Stimulated activated CD4-positive, alpha-beta T cell treated with anti-CD3 and anti-CD28 coated beads, TNF-alpha, amount 100 ng/mL, for 24 hours (primary cell): ENCODE measurements at places on chromosomes 4 and X.

DNA sequence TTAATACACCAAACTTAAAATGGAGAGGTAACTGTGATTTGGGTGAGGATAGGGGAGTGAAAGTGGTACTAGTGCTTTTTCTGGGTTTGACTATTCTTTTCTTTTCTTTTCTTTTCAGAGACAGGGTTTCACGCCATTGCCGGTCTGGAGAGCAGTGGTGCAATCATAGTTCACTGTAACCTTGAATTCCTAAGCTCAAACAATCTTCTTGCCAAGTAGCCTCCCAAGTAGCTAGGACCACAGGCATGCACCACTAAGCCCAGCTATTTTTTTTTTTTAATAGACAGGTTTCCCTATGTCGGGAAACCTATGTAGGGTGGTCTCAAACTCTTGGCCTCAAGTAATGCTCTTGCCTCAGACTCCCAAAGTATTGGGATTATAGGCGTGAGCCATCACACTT is 3.0 kb upstream of the ARMCX4 start:
- no peak for DNase-seq

DNA sequence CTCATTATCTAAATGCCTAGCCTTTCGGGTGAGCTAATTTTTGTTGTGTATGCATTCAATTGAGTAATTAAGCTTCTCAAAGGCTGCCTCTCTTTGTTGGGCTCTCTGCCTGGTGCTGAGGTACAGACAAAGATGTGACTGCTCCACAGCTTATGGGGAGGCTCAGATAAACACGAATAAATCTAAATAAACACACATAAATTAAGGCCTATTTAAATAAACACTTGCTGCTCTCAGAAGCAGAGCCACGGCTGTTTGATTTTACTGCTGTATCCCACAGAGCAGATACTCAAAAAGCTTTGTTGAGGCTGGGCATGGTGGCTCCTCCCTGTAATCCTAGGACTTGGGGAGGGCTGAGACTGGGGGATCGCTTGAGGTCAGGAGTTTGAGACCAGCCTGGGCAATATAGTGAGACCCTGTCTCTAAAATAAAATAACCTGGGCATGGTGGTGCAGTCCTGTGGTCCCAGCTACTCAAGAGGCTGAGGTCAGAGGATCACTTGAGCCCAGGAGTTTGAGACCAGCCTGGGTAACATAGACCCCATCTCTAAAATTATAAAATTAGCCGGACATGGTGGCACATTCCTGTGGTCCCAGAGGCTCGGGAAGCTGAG is 8.4 kb upstream of the CD99 start:
- DNase-seq = no peak

DNA sequence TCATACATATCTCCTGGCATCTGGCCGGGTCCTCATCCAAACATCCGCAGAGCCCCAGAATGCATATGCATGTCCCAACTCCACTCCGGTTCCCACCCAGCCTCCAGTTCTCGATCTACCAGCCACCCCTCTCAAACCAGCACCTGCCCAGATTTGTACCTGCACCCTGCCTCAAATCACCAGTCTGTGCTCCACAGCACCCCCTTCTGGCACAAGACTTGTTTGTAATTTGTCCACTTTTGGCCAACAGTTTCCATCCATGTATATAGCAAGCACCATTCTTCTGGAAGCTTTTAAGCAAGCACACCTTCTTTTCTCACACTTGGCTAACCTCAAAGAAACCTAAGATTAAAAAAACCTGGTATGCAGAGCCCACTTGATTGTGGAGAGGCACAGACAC is 644.1 kb downstream of the MID1IP1 start:
- DNase-seq = no peak

GRCh38 chr4:158771776-158772175 is 3.0 kb downstream of the FNIP2 start:
- no peak for DNase-seq

DNA sequence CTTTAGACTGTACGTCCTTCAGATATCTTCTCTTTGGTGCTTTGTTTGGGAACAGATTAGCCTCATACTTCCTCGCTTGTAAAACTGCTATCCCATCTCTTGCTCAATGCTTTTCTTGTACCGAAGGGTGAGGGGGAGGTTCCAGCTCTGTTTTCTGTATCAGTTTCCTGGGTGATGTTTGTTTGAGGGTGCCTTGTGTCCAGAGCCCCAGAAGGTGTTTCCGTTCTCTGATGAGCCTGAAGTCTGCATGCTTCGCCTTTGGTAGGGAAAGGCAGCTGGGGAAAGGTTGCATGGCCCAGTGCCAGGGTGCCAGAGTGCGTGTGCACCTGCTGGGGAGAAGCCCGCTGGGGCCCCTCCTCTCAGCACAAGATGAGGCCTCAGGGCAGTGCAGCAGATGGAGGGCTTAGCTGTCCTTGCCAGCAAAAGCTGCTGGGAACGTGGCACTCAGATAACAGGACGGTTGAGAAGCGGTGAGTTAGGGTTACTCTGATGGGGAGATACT is 73.7 kb downstream of the TBL1X start:
- no peak for DNase-seq

DNA sequence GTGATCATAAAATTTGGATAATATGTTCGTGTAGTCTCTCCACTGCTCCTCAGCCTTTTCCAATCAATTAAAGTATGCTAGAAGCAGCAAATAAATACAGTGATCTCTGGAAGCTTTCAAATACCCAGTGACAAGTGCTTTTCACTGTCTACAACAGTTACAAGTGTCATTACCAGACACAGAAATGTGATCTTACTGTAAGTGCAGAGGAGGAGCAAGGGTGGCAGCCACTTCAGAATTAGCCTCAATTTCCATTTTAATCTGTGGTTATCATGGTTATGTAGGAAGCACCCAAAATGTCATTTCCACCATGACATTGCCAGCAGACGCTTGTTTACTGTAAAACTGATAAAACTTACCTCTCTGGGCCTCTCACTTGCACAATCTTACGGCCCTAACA is 133.9 kb upstream of the ADAMTS3 start:
- no peak for DNase-seq

- no peak for DNase-seq
Measured at GRCh38 chr4:147102596-147102995, 156.9 kb upstream of the TTC29 start.

DNA sequence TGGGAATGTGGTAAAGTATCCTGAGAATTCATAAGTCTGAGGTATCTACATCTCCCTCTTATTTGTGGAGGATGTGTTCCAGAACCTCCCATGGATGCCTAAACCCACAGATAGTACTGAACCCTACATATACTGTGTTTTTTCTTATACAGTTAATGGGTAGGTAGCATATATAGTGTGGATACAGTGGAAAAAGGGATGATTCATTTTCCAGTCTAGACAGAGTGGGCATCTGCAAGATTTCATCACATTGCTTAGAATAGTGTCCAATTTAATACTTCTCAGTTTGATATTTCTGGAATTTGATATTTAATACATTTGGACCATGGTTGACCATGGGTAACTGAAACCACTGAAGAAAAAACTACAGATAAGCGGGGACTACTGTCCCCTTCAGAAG is 155.0 kb upstream of the ANKRD50 start:
- DNase-seq = no peak

DNA sequence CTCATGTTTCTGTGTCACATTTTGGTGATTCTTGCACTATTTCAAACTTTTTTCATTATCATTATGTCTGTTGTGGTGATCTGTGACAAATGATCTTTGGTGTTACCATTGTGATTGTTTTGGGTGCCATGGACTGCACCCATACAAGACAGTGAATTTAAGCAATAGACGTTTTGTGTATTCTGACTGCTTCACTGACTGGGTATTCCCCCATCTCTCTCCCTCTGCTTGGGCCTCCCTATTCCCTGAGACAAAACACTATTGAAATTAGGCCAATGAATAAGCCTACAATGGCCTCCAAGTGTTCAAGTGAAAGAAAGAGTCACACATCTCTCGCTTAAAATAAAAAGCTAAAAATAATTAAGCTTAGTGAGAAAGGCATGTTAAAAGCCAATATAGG is 60.2 kb downstream of the BANK1 start:
- no peak for DNase-seq

- DNase-seq = no peak
Measured at GRCh38 chr4:120446051-120446567, 379.5 kb upstream of the MAD2L1 start.

- no peak for DNase-seq
Measured at GRCh38 chrX:111035256-111035655, 60.7 kb upstream of the PAK3 start.

- DNase-seq = no peak
Measured at GRCh38 chrX:24838629-24839028, 144.9 kb downstream of the POLA1 start.

GRCh38 chr4:114100288-114101031 is 121.0 kb upstream of the ARSJ start:
- no peak for DNase-seq

GRCh38 chrX:118901991-118902390 is 72.4 kb upstream of the LONRF3 start:
- no peak for DNase-seq

GRCh38 chrX:123962006-123962467 is 531 bp downstream of the STAG2 start:
- no peak for DNase-seq

DNA sequence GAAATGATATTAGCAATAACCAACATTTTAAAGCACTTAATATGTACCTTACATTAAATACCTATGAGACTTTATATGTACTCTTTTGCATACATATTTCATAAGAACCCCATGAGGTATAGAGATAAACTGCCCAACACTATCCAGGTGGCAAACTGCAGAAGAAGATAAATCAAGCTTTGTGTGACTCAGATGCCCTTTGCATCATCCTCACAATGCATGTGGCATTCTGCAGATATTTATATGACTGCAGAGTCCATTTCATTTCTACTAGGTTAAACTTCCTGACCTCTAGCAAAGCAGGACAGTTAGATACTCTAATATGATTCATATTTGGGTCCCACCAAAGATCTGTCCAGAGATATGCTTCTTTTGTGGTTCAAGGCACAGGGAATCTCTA is 85.6 kb upstream of the RASGEF1B start:
- no peak for DNase-seq

- DNase-seq = no peak
Measured at GRCh38 chrX:130028196-130028595, 45.8 kb downstream of the BCORL1 start.
